ENCODE measurements at places on chromosomes 5 and 9.

GRCh38 chr9:18888290-18888689 is 144.7 kb downstream of the SAXO1 start:
- no peak for DNase-seq

- DNase-seq, result no peak
Measured at GRCh38 chr5:159732220-159732619, 184.1 kb upstream of the ADRA1B start.

- no peak for DNase-seq
Measured at GRCh38 chr5:146796911-146797310, 81.6 kb downstream of the PPP2R2B start.

DNA sequence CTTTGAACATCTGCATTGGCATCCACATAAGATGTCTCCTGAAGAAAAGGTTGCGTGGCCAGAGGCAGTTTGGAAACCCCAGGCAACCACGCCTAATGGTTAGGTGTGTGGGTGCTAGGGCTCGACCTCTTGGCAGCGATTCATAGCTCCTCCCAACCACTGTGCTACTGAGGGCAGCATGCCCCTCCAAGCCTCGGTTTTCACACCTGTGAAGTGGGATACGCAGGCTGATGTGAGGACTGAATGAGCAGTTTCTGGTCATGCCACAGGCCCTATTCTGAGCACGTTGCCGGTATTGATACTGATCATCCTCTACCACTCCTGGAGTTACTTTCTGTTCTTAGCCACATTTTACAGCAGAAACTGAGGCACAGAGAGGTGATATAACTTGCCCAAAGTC is 19.1 kb downstream of the NDST1 start:
- DNase-seq, result no peak

DNA sequence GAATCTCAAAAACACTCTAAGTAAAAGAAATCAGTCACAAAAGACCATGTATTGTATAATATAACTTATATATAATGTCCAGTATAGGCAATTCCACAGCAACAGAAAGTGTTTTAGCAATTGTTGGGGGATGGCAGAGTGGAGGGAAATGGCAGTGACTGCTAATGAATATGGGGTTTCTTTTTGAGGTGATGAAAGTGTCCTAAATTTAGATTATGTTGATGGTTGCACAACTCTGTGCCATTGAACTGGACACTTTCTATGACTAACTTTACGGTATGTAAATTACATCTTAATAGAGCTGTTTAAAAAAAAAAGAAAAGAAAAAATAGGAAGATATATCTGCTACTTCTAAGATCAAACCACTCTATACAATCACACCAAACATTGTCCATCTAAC is 124.9 kb upstream of the ZNF462 start:
- DNase-seq, result no peak

DNA sequence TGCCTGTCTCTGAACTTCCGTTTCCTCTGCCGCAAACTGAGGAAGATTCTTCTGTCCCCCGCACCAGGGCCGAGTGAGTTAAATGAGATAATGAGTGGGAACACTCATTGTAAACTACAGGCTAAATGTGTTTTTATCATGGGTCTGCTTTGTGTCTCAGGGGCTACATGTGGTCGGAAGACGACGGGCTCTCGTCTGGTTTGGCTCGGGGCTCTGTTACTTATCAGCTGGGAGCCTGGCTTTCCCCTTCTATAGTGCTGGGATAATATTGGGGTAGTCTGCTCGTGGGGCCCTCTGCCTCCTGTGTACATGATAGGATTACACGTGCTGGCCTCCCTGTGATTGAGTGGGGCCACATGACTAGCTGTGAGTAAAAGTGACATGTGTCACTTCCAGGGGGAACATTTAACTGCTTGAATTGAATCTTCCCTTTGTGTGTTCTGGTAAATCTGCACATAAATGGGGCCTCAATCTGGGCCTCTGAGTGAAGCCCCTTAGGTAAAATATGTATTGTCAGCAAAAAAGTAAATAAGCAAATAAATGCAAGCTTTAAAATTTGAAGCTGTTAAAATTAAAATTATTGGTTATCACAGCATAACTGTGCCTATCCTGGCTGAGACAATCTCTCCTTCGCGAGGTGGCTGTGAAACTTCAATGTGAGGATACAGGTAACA is 86.9 kb upstream of the SH3PXD2B start:
- DNase-seq, result no peak

- DNase-seq, result no peak
Measured at GRCh38 chr9:133535306-133535877, 888 bp downstream of the ADAMTSL2 start.

DNA sequence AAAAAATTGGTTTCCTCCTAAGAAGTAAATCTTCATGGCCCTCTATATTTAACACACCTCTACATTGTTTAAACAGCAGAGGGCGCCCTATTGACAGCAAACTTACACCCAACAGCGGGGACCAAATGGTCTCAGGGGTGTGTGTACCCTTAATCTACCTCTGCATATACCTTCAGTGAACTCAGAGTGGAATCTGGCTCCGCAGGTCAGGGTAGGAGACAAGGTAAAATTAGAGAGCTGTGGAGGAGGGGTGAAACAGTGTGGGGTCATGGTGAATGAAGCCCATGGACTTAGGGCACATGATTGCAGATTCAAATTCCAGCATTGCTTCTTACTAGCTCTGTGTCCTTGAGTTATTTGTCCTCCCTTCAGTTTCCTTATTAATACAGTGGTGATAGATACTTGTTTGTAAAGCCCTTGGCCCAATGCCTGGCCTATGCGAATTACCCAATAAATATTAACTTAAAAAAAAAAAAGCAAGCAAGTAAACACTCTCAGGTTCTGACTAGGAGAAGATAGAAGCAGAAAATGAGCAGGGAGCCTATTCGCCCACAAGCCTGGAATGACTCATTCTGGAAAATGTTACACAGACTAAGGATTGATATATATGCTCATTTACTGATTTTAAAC is 122.9 kb downstream of the CAVIN4 start:
- DNase-seq, result peak; percentile 6

DNA sequence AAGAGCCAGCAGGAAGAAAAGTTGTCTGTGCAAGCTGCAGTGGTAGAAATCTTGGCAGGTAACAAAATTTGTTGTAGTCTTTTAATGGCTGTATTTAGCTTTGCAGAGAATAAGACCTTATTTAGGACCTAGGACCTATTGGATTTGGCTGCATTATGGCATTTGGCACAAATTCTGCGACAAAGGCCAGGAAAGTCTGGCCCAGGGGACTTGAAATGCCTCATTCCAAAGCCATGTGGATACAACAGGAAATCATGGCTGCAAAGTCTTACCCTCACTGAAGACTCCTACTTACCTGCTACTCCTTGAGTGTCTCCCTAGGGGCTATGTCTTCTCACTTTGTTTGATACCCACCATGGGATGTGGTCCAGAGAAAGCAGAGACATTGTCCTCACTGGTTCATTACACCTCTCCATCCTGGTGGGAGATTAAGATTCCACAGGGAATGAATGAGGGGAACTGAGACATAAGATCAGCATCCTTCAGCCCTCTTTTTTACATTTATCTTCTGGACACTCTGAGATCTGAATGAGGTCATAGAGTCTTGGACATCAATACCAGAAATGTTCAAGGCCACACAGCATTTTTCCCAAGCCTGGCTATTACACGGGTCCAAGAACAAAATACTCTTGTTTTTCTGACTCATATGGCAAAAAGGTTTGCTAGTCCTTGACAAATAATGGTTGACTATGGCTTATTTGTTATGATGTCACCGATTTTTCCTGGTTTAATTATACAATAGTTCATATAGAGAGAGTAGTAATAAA is 119.4 kb downstream of the PDE8B start:
- no peak for DNase-seq

DNA sequence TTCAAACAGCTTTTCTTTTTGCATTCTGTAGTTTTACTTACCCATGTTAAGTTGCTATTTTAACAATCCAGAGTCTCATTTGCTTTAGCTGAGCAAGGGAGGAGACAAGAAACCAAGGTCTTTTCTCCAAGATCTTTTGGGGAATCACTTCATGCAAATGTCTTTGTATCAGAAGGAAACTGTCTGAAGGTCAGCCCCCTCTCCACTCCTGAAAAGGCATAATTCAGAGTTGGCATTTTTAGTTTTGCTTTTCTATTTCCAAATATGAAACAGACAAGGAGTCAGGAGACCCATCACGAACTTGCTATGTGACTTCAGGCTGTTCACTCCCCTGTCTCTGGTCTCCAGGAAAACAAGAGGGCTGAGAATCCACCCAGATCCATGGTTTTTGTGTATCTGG is 12.3 kb upstream of the TNFSF15 start:
- no peak for DNase-seq

DNA sequence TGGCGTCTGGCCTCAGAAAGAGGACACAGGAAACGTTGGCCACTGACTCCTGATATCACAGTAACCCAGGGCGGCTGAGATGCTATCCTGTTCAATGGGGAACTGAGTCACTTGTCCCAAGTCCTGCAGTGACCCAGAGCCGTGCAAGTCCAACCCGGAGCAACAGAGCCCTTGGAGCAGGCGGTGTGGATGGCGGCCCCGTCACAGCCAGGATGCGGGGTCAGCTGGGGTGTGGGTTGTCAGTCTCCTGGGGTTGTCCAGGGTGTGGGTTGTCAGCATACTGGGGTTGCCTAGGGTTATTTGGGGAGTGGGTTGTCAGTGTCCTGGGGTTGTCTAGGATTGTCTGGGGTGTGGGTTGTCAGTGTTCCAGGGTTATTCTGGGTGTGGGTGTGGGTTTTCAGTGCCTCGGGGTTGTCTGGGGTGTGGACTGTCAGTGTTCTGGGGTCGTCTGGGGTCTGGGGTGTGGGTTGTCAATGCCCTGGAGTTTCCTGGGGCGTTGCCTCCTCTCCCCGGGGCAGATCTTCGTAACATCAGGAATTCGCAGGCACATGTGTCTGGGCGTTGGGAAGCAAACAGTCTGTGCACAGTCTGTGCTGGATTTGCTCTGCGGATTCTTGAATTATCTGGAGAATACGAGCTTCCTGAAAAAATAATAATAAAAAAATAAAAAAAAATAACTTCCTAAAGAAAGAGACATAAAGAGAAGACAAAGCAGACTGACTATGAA is 257.5 kb downstream of the PARP8 start:
- DNase-seq, result no peak

DNA sequence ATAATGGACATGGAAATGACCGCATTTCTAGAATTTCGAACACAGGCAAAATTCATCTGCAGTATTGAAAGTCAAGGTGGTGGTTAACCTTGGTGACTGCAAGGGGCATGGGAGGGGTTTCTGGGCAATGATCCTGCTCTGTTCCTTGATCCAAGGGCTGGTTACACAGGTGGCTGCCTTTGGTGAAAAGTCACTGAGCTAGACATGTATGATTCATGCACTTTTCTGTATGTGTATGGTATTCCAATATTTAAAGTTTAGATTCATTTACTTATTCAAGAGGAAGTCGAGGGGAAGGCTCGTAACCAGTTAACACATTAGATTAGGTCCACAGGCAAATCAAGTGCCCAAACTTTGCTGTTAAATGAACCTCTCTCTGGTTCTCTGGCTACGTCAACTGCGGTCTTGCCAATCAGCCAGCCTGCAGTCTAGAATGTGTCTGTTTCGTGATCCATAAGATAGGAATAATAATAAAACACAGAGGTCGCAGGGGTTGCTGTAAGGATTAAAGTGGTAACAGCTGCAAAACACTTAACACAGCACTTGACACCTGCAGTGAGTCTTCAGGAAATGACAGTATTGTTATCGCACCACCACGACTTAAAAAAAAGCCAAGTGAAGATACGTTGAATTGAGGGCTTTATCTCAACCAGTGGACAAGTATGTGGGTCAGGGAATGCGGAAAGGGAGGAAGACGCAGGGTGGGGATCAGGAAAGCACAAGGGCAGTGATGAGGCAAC is 92.5 kb downstream of the TLE1 start:
- DNase-seq, result no peak

DNA sequence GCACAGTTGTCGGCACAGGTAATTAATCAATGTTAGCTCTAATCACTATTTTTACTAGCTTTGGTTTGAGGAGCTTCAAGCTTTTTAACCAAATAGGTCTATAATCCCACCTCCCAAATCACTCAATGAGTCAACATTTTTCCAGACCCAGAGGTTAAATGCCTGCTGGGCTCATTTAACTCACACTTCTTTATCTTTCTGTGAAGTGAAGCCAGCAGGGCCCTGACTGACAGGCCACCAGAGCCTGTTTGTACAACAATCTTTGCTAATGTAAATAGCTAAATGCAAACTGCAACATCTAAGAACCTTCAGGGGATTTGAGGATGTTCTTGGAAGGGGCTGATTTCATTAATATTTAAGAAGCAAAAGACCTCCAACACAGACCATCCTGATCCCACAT is 98.4 kb upstream of the NREP start:
- DNase-seq, result no peak

- no peak for DNase-seq
Measured at GRCh38 chr5:137114529-137114928, 384.6 kb downstream of the SPOCK1 start.

DNA sequence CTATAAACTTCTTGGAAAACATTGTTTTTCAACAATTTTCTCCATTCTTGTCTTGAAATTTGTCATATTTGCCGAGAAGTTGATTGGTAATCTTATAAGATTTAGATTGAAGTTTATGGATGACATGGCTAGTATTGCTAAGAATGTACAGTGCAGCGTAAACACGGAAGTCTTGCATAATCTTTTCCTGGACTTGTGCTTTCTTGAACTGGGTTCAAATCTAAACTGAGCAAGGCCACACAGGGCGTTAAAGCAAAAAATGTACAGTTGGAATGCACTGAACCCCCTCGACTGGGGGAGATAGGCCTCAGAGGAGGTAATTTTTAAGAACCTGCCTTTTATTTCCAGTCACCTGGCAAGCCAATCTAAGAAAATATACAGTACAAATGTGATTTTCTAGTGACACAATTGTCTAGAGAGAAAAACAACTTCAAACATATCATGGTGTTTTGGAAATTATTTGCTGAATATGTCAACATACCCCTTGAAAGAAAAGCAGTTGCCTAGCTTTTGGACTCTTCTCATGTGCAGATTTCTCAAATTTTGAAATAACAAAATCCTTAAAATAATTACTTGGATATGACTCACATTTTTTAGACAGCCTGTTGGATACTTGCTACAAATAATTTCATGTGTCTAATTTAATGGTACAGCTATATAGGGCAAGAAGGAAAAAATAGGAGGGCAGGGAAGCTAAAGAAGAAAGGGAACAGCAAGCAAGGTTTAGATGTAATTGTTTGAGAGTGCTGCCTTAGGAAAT is 18.5 kb upstream of the GAS1 start:
- no peak for DNase-seq

DNA sequence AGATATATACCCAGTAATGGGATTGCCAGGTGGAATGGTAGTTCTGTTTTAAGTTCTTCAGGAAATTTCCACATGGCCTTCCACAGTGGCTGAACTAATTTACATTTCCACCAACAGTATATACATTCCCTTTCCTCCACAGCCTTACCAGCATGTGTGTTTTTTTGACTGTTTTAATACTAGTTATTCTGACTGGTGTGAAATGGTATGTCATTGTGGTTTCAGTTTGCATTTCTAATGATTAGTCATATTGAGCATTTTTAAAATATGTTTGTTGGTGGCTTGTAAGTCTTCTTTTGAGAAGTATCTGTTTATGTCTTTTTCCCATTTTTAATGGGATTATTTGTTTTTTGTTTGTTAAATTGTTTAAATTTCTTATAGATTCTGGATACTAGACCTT is 208.9 kb downstream of the CFAP90 start:
- DNase-seq, result no peak

- no peak for DNase-seq
Measured at GRCh38 chr9:116644091-116644688, 42.9 kb upstream of the TRIM32 start.

GRCh38 chr5:96978812-96979449 is 43.1 kb downstream of the LNPEP start:
- no peak for DNase-seq

GRCh38 chr9:87395804-87396479 is 101.7 kb upstream of the DAPK1 start:
- DNase-seq, result peak; percentile 55

Measured in right kidney (tissue), 9 donors.